ENCODE measurements at places on chromosomes 13 and 19.

DNA sequence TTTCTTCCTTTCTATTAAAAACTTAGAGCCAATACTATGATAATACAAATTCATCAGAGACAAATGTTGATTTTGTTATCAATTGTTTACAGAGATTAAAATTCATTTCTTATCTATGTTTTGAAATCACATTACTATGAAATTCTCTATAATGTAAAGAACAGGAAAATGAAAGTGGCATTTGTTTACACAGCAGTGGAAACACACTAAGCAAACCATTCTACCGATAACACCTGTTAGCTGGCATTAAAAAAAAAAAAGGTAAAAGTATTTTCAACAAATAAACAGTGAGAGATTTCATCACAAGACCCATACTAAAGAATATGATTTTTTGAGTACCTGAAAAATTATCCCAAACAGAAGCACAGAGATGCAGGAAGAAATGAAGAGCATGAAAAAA, 4.8 kb upstream of the CCDC70 start:
- DNase-seq = no peak

DNA sequence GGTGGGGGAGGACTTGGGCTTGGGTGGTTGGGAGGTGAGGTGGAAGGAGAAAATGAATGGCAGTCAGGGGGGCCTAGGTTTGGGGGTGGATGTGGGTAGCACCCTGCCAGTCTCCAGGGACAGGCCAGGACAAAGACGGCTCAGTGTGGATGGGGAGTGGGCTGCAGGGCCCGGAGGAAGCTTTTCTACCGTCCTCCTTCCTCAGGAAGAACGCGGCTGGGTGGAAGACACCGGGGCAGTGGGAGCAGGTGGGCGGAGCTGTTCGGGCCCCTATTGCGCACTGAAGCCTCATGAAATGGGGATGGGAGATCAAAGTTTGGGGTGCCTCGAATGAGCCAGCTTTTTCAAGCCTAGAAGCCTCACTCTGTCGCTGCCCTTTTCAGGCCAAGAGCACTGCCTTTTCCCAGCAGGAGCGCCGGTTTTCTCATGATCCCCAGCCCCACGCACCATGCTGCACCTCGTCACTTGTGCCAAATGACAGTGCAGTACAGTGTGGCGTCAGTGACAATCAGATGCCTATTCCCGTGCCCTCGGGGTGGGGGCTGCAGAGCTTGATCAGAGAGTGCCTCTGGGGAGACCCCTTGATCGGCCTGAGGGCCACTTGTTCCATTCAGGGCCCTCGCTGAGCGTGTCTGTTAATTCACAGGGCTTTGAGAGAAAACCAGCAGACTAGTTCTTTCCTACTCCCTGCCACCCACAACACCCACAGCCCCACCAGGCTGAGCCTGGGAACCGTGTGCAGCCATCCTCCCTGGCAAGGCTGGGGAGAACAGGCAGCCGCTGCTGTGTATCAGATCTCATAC, 1.5 kb downstream of the CALM3 start:
- DNase-seq = peak; percentile 55

- no peak for DNase-seq
These were observed 210.9 kb downstream of the SHISA2 start for GRCh38 chr13:25840931-25841330.

GRCh38 chr13:49134305-49134704, 85.8 kb upstream of the MLNR start:
- DNase-seq = no peak

DNA sequence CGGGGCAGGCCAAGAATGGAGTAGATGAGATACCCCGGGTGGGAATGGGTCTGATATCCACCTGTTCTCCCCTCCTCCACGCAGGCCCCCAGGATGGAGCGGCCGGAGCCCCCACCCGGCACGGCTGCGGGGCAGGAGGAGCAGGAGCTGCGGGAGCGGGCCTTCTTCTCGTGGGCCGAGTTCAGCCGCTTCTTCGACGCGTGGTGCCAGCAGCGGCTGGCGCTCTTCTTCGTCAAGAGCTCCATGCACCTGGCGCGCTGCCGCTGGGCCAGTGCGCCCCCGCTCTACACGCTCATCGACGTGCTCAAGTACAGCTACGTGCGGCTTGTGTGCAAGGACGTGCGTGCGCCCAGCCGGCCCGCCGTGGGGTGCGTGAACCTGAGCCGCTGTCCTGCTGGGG, 1.2 kb downstream of the ZSWIM9 start:
- DNase-seq = no peak
